ENCODE measurements at places on chromosomes 1 and 21.

DNA sequence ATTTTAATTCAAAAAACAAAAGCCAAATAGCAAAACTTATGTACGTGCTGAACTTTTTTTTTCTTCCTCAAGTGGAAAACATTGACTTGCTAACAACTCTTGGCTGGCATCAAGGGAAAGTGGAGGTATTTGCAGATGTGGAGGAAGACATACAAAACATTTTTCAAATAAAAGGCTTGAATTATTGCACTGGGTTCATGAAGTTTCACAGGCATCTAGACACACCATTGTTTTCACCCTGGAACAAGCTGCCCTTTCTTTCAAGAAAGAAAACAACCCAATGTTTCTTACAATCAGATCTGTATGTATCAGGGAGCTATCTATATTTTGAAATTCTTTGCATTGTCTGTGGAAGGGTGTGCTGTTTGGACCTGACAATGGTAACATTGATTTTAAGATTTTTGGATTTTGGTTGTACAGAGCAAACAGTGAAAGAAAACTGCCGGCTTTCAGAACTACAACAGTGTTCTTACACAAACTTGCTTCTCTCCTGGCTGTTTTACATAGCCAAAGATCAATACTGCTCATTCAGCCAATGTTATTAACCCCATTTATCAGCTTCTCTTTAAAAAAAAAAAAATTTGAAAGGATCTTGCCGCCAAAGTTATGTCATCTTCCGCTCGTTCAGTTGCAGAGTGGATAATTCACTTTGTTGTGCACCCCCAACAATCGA is 187.7 kb upstream of the FOXD3 start:
- DNase-seq, result no peak

- no peak for DNase-seq
Measured at GRCh38 chr1:233357595-233358397, 30.3 kb downstream of the MAP3K21 start.

DNA sequence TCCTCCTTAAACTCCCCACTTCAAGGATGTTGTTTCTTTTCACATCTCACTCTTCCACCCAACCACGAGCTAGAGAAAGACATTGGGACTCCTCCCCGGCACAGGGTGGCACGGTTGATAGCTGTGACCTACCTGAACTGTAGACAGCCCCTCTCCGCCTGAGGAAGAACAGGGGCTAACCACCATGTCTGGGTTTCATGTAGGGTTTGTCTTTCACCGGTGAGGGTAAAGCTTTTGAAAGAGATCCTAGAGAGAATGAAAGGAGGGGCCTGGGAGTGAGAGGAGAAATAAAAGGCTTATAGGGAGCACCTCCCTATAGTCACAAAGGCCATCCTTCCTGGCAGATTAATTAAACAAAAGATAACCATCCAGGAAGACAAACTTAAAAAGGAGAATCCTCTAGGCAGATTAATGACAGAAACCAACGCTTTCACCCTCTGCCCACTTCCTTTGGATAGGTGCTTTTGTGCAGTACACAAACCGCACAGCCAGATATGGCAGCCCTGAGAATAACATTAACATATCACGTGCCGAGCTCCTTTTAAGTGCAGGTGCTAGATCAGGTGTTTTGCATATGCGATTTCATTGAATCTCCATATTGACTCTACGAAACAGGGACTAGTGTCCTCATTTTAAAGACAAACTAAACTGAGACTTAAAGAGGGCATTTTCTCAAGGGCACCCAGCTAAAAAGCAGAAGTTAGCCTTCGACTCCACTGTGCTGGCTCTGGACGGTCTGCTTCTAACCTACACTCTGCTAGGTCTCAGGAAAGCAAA is 178.1 kb upstream of the RUNX1 start:
- no peak for DNase-seq

- DNase-seq, result no peak
Measured at GRCh38 chr1:180156201-180156600, 1.5 kb downstream of the QSOX1 start.

- no peak for DNase-seq
Measured at GRCh38 chr1:32861904-32862695, 8.6 kb downstream of the FNDC5 start.

DNA sequence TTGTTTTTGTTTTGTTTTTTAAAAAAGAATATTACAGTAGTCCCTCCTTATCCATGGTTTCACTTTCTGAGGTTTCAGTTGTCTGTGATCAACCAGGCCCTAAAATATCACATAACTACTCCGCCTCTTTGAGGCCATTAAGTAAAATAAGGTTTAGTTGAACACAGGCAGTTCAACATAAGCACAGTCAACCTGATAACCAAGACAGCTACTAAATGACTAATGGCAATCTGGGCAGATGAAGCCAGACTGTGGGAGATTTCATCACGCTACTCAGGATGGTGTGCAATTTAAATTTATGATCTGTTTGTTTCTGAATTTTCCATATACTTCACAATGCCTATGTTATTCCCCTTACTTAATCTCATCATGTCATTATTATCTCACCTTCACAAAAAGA is 30.1 kb downstream of the LDLRAD1 start:
- DNase-seq, result no peak

DNA sequence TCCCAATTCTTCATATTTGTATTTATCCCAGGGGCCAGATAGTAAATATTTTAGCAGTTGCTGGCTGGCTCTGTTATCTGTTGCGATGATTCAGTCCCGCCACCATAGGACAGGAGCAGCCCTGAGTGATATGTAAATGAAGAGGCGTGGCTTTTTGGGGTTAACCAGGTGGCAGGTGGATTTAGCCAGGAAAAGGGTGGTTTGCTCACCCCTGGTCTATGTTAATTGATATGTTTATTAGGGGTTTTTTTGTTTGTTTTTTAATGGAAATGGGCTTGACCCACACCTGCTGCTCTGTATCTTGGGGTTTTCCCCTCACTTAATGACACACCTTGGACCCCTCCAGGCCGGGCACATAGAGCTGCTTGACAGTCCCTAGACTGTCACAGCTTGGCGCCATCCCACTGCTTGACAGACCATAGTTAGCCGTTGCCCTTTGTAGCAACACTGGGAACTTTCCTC is 62.8 kb downstream of the PIK3CD start:
- DNase-seq, result no peak

GRCh38 chr1:164704954-164705353 is 146.0 kb downstream of the PBX1 start:
- no peak for DNase-seq

Measured in stimulated activated CD4-positive, alpha-beta T cell treated with anti-CD3 and anti-CD28 coated beads, Interleukin-15, amount 100 ng/mL, for 1 hour (primary cell).